ENCODE measurements at places on chromosomes 3 and 15.

DNA sequence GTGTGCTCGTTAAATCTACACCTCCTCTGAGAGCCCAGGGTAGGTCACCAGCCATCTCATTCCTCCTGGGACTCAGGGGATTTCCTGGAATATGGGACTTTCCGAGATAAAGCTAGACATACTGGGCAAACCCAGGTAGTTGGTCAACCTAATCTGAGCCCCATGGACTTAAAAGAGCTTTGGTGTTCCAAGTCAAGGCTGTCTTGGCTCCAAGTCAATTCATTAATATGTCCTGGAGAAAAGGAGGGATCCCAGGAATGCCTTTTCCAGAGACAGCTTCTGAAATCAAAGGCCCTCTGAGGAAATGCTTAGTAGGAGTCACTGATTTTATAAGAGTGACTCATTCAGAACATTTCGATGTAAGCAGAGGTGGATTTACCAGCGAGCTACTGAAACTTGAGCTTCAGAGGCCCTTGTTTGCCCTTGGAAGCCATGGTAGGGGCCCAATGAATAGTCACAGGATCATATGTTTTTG is 137.3 kb upstream of the UBE2E1 start:
- DNase-seq = no peak

GRCh38 chr3:102180280-102180931 is 254.4 kb upstream of the ZPLD1 start:
- no peak for DNase-seq

- DNase-seq = no peak
Measured at GRCh38 chr15:28006116-28006905, 92.8 kb downstream of the OCA2 start.

DNA sequence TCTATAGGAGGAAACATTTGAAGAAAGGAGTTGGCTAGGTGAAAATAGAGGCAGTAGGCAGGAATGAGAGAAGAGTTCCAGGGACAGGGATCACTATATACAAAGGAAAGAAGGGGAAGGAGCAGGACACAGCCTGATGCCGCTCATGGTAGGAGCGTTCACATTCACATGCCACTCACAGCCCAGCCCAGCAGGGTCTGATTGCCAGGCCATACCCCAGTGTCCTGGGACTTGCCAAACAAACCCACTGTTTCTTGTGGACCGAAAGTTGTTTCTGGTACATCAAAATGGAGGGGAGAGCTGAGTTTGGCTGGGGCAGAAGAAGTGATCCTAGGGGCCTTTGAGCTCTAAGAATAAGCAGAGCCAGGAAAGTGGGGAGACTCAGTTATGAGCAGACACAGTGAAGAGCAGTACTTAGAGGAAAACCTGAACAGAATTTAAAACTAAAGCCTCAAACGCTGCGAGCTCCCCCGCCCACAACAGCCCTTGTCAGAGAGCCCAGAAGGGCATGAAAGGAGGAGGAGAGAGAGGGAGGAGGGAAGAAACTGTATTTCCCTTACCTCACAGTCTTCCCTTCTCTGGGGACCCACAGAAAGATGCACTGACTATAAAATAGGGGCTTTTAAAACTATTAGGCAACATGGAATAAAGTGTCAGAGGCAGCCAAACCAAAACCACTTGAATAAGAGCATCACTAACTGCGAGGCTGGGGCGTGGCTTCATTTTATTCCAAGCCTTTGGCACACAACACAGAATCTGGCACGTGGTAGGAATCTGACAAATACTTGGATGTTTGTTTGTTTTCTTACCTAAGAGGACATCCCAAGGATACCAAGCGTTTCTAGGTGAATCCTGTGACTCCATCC is 129.0 kb downstream of the RPL22L1 start:
- no peak for DNase-seq

GRCh38 chr3:57877116-57877515 is 121.0 kb downstream of the SLMAP start:
- DNase-seq = no peak

- DNase-seq = no peak
Measured at GRCh38 chr3:129402616-129403015, 25.8 kb downstream of the EFCAB12 start.

DNA sequence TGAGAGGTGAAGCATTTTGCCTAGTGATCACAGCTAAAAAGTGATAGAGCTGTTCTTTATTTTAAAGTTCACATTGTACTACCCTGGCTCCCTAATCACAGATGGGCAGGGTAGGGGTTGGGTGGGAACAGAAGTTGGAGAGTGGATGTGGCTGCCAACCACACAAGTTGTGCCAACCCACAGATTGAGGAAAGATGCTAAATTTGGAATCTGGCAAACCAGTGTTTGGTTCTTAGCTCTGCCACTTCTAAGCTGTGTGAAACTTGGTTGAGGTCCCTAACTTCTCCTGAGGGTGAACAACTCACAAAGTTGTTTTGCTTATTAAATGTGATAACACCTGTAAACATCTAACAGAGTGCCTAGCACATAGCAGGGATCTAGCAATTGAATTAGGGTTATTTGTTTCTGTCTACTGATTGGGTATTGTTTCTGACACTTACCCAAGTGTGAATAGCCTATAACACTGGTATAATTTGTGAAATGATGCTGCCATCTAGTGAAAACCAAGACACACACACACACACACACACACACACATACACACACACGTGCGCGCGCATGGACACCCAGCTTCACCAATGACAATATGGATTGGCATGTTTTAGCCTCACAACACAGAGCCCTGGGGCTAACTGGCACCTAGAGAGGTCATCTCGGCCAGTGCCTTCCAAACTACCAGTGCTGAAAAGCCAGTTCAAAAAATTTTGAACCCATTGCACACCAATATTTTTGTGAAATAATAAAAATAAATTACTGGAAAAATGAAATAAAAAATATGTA is 25.3 kb downstream of the ADGRG7 start:
- DNase-seq = peak; percentile 5

DNA sequence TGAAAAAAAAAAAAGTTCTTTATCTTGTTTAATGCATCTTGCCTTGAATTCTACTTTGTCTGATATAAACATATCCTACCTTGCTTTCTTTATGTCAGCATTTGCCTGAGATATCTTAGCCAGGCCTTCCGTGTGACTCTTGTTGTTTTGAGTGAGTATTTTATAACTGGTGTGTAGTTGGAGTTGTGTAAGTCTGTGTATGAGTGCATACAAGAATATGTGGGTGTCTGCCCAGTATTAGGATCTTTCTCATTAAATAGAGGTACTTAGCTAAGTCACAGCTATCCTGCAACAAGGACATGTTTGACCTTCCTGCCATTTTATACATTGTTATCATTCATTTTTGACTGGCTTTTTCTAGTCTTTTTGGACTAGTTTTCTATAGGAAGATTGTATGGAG is 22.5 kb upstream of the TSPAN3 start:
- no peak for DNase-seq

DNA sequence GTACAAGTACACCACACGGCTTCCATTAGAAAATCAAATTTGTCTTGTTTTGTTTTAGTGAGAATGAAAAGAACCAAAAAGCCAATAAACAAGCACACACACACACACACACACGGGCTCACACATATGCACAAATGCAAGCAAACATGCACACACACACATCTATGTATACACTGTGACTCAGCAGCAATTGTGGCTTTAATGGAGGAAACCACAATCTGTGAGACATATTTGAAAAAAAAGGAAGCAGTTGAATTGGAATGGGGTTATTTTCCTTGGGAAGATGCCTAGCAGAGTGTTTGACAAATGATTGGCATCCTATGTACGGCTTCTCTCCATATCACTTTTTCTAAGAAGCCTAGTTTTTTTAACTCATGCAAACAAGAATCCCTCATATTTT is 201.1 kb upstream of the ARRDC4 start:
- DNase-seq = peak; percentile 23

GRCh38 chr3:172221547-172221946 is 182.2 kb downstream of the FNDC3B start:
- DNase-seq = no peak

GRCh38 chr15:95957861-95958260 is 372.6 kb upstream of the NR2F2 start:
- DNase-seq = no peak

GRCh38 chr15:59528961-59529402 is 82.6 kb upstream of the GCNT3 start:
- DNase-seq = peak; percentile 71

GRCh38 chr3:173066044-173067004 is 74.7 kb downstream of the SPATA16 start:
- DNase-seq = no peak

- no peak for DNase-seq
Measured at GRCh38 chr3:143255739-143256138, 136.2 kb downstream of the CHST2 start.

DNA sequence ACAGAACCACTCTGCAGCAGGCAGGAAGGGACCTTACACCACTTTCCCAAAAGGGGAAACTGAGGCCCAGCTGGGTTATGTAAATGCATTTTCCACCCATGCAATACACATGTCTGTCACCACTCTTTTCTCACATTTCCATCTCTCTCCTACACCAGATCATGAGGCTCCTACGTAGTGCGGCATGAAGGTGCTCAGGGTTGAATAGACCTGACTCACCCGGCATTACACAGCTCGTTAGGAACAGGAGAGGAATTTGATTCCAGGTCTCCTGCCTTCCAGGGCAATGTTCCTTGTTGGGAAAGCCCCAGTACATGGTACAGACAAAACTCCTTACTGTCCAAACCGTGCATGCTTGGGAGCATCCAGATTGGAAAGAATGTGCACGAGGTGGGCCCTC is 61.9 kb upstream of the DCLK3 start:
- no peak for DNase-seq

GRCh38 chr3:141153679-141153966 is 78.0 kb upstream of the PXYLP1 start:
- no peak for DNase-seq

GRCh38 chr3:16824081-16824696 is 60.6 kb upstream of the PLCL2 start:
- DNase-seq = no peak

GRCh38 chr3:66499881-66500575 is 794 bp downstream of the LRIG1 start:
- peak; percentile 11 for DNase-seq

DNA sequence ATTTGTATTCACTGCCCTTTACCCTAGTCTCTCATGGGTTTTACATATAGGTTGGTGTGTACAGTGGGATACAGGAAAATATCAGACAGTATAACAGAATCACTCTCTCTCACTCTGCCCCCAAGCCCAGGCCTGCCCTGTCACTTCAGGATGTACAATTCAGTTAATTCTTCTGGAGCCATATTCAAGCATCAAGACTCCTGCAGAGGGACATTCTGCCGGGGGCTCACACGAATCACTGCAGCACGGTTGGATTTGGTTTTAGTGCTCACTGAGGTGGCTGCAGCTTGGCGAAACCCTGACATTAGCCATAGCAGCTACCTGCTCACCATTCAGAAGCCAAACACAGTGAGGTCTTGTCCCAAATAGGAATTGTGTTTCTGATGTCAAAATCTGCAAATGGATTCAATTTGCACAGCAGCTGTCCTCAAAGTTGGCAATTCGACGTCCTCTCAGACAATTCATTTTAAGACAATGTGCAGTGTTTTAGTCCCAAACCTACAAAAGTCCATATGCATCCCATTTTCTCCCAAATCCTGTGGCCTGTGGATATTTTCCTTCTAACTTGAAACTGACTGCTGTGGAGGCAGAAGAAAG is 82.9 kb downstream of the CHSY1 start:
- no peak for DNase-seq

DNA sequence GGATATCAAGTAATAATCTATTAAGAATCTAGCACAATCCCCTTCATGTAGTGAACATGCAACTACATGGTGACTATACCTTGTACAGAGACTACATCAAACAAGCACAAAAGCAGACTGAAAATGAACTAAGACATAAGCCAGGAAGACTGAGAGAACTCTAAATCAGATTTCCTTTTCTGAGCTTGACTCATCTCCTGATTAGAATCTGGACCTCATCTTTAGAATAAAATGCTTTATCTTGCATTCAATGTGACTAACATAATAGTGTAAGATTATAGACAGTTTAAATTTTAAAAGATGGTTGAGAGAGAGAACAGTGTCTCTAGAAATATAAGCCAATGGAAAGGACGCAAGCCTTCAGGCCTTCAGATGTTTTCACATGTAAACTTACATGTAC is 17.5 kb upstream of the PKM start:
- DNase-seq = no peak

- DNase-seq = peak; percentile 24
Measured at GRCh38 chr15:92881211-92881754, 18.8 kb upstream of the CHD2 start.

DNA sequence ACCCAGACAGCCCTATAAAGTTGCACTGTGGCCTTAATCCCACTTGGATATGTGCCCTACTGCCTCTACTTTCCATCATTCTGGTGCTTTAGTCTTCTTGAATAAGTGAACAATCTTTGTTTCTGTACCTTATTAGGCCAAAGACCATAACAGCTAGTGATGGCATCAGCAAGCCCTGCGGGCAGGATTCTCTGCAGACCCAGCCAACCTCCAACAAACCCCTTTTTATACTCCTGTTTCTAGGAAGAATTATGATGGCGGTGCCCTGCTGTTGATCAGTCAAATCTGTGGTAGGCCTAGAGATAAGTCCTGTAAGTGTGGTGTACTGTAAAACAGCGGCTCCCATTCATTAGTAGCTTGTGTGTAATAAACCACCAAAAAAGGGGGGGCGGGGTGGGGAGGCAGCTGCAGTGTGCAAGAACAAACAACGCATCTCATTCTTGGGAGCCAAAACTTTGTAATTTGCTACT is 40.5 kb downstream of the SOX2 start:
- DNase-seq = no peak

GRCh38 chr15:66221126-66221525 is 32.4 kb downstream of the MEGF11 start:
- DNase-seq = no peak

DNA sequence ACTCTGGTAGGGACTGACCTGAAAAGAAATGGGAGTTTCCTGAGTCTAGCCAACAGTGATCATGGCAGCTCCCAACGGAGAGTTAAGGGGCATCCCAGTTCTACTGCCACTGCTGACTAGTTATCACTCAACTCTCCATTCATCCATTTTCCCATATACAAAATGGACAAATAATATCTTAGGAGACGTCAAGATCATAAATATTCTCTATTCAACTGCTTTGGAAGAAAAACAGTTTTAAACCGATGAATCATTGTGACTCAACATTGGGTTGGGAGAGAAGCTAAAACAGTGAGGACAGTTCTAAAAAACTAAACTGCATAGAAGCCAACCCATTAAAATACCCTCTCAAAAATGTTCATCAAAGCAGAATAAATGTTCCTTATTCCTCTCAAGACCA is 57.6 kb upstream of the CHRM5 start:
- no peak for DNase-seq

- DNase-seq = no peak
Measured at GRCh38 chr3:12829886-12830784, 11.2 kb downstream of the RPL32 start.

- DNase-seq = no peak
Measured at GRCh38 chr3:88034491-88035275, 24.1 kb downstream of the CGGBP1 start.

DNA sequence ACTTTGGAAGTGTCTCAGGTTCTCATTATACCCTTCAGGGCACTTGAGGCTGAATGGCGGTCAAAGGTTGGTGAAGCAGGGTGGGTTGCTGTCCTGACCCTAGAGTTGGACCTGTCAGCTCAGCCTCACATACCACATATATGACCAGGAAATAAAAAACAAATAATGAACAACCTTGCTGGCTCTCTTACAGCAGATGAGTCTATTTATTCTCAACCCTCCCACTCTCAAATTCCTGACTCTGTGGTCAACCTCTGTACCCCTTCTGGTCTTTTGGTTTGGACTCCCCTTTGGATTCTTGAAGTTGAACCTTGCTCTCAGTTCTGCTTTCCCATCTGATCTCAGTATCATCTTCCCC is 16.9 kb downstream of the PPP2R3A start:
- no peak for DNase-seq

GRCh38 chr15:101027920-101028319 is 108.8 kb downstream of the LRRK1 start:
- no peak for DNase-seq

- DNase-seq = no peak
Measured at GRCh38 chr3:151209654-151210053, 6.6 kb upstream of the GPR171 start.

All from CD14-positive monocyte (primary cell).